Bronchus fibroblast of lung (primary cell): ENCODE measurements at places on chromosomes 3 and 15. TPM values are rescaled to one million over a fixed set of nuclear protein-coding genes. Genes with fewer than 3 reads are reported as not detected.

Gene MB21D2
- total RNA-seq = 10.3 and 11.6 TPM in 2 replicates

Gene GNAT1
- total RNA-seq = not detected in 2 replicates

Gene SAXO2
- total RNA-seq = under 0.01 and 0.50 TPM in 2 replicates

Gene IL20RB
- 2.2 and 3.0 TPM in 2 replicates for total RNA-seq

Gene CADM2
- total RNA-seq = 0.15 TPM in 1 of 2 replicates, not detected in the other

Gene ARGFX
- not detected in 2 replicates for total RNA-seq

Gene C3orf85
- not detected in 2 replicates for total RNA-seq

Gene ARNT2
- 8.4 and 9.1 TPM in 2 replicates for total RNA-seq

Gene ITIH3
- not detected in 2 replicates for total RNA-seq

Gene SLC7A14
- 0.30 and 0.34 TPM in 2 replicates for total RNA-seq

Gene SENP5
- total RNA-seq = 16.5 and 16.8 TPM in 2 replicates

Gene ANKRD63
- total RNA-seq = not detected in 2 replicates

Gene CD276
- total RNA-seq = 91.6 and 108 TPM in 2 replicates

Gene SPG21
- 63.9 and 65.7 TPM in 2 replicates for total RNA-seq

Gene AZI2
- total RNA-seq = 48.6 and 77.7 TPM in 2 replicates

Gene KPNA1
- total RNA-seq = 19.5 and 24.1 TPM in 2 replicates

Gene GHSR
- not detected in 2 replicates for total RNA-seq

Gene WDR73
- 12.9 and 14.3 TPM in 2 replicates for total RNA-seq
